ENCODE measurements at places on chromosomes 5 and 9. TPM values are rescaled to one million over a fixed set of nuclear protein-coding genes. Genes with fewer than 3 reads are reported as not detected.

CCDC69 gene
- total RNA-seq, result 1.3 TPM

OR1L6 gene
- not detected for total RNA-seq

STPG3 gene
- not detected for total RNA-seq

HTR4 gene
- 5.7 TPM for total RNA-seq

SLC6A18 gene
- total RNA-seq, result not detected

RGP1 gene
- 17.5 TPM for total RNA-seq

Data from aortic smooth muscle cell (primary cell).